ENCODE measurements at places on chromosomes 3 and 15.

DNA sequence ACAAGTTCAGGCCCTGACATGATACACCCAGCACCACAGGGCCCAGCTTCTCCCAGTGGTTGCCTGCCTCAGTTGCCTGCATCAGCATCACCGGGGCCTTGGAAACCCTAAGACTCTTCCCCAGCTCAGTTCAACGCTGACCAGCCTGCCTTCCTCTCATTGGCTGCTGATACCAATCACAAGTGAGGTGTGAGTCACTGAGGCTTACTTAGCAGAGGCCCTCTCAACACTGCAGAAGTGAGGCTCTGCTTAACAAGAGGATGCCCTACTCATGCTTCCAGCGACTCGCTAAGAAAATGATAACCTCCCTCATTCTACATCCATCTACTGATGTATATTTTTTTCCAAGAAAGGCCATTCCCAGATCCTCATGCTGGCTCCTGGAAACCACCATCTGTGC, 151.9 kb downstream of the ADAMTS17 start:
- no peak for DNase-seq

DNA sequence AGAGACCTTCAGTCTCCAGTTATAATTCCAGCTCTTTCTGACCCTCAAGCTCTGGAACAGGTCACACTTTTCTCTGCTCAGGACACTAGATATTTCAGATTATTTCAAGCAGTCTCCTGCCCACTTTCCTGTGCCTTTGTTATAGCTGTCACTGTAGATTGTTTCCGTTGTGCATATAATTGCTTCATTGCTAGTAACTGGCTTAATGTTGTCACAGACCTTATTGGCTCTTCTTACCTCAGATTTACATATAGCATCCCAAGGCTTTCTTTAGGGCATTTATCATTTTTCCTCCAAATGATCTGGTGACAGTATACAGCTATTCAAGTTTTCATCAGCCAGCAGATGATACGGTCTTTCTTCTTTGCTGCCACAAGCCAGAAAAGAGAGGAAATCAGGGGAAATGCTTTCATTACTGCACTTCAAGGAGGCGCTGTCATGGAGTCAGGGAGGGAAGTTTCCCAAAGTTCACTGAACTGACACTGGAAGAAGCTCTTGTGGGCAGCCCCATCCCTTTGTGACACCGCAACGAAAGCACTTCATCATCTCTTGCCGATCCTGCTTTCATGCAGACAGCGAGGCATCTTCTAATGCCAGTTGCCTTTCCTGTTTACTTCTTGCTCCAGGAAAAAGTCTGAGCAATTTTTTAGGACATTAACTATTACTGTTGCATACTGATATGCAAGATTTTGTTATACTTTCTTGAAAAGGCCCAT, 181.9 kb downstream of the CDIN1 start:
- no peak for DNase-seq

DNA sequence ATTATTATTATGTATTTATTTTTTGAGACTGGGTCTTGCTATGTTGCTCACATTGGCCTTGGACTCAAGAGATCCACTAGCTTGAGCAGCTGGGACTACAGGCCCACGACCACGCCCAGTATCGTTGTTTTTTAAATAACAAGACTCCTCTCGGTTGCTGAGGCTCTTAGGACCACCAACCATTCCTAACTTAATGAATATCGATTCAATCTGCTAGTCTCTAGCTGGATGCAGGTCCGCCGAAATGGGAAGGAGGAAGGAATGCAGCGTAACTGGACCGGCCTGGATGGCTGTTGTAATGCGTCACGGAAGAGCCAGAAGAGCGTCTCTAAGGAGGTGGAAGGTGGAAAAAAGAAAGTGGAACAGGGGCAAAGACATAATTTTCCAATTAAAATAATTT, 1.7 kb downstream of the ANXA2 start:
- DNase-seq, result no peak

GRCh38 chr15:77656294-77656693, 23.6 kb upstream of the LINGO1 start:
- no peak for DNase-seq

DNA sequence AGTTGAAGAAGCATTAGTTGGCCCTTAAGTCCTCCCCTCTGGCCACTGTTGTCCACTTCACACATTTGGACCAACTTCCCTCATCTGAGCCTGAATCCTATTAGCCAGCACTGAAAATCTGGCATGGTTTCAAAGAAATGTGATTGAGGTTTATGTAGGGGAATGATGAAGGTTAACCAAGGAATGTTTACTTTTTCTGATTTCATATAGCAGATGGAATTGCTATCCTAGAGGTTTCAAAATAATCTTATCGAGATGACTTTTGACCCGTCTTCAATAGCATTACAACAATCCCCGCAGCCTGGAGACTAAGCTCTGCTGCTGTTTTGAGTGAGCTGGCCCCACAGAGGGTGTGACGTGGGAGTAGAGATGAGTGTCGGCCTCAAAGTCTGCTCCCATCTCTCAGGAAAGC, 200.8 kb upstream of the IL12A start:
- DNase-seq, result no peak

GRCh38 chr3:156843071-156843808, 17.1 kb downstream of the LEKR1 start:
- no peak for DNase-seq

- DNase-seq, result no peak
These were observed 83.3 kb upstream of the KCNH8 start for GRCh38 chr3:19065027-19065426.

- no peak for DNase-seq
These were observed 126.5 kb downstream of the DTWD1 start for GRCh38 chr15:49747340-49747739.

DNA sequence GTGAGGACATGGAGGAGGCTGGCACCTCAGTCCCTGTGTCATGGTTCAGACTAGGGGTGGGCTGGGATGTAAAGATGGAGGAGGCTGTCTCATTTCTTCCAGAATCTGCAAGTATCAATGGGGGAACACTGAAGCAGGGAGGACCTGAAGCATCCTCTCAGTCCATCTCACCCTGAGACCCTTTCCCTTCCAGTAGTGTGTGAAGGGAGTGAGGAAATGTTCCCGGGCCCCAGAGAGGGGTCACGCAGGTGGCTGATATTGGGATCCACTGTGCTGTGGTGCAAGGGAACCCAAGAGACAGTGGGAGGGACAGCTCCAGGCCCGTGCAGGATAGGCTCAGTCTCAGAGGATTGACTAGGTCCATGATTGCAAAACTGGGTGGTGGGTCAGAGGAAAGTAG, 72.2 kb upstream of the ADPGK start:
- no peak for DNase-seq

- no peak for DNase-seq
These were observed 18.5 kb upstream of the RPL32 start for GRCh38 chr3:12859840-12860239.

DNA sequence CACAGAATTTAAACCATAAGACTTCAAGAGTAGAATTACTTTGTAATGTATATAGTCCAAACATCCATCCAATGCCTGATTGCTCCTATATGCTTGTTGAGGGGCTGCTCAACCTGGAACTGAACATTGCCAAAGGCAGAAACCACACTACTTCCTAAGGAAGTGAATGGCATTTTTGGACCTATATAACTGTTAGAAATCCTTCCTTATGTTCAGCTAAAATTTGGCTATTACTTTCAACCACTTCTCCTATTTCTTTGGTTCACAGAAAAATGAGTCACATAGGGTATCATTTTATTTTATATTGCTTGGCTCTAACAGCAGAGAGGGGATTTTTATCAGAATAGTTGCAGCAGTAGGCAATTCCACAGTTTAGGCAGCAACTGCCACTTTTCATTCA, 342.1 kb downstream of the SLC9A9 start:
- peak; percentile 26 for DNase-seq

DNA sequence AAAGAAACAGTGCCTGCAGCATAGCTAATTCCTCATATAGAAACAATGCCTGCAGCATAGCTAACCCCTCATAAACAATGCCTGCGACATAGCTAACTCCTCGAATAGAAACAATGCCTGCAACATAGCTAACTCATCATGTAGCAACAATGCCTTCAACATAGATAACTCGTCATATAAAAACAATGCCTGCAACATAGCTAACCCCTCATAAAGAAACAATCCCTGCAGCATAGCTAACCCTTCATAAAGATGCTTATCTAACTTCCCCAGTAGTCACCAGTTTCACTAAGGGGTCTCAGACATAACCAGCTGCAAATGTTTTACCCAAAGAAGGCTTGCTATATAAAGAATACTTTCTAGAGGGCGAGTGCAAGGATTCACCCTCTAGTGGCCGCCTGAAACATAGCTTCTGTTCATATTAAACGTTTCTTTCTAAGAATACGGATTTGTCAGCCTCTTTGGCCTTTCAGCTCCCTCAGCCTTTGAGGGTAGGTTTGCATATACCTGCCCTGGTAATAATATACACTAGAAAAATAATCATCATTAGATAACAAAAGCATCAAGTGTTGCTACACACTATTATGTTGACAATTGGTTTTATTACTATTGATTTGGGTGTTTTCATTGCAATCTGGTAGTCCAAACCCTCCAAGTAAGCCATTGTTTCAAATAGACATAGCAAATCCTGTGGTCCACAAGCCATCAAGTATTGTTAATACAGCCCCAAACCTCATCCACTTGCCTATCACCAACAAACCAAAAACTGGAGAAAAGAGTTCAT, 44.4 kb upstream of the FAN1 start:
- DNase-seq, result no peak

DNA sequence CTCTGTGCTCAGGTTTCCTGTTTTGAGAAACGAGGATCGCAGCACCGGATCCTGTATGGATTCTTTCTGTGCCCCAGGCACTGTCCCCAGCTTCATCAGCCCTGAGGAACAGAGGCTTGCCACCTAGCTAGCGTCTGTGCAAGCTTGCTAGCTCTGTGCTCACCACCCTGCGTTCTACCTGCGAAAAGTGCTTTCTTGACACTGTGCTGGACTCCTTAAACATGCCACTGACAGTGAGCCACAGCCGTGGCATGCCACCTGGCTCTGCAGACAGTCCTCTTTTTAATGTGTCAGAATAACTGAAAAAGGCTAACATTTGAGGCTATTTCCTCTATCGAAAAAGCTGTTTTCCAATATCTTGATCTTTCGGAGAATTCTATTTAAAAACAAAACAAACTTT, 1.4 kb downstream of the PGPEP1L start:
- no peak for DNase-seq

Data from KG1 (cell line).